B cell (primary cell): ENCODE measurements at places on chromosomes 12 and 14. TPM values are rescaled to one million over a fixed set of nuclear protein-coding genes. Genes with fewer than 3 reads are reported as not detected.

GRCh38 chr12:123132951-123133619 lies 17.8 kb downstream of the PITPNM2 start:
- no peak for DNase-seq

DNA sequence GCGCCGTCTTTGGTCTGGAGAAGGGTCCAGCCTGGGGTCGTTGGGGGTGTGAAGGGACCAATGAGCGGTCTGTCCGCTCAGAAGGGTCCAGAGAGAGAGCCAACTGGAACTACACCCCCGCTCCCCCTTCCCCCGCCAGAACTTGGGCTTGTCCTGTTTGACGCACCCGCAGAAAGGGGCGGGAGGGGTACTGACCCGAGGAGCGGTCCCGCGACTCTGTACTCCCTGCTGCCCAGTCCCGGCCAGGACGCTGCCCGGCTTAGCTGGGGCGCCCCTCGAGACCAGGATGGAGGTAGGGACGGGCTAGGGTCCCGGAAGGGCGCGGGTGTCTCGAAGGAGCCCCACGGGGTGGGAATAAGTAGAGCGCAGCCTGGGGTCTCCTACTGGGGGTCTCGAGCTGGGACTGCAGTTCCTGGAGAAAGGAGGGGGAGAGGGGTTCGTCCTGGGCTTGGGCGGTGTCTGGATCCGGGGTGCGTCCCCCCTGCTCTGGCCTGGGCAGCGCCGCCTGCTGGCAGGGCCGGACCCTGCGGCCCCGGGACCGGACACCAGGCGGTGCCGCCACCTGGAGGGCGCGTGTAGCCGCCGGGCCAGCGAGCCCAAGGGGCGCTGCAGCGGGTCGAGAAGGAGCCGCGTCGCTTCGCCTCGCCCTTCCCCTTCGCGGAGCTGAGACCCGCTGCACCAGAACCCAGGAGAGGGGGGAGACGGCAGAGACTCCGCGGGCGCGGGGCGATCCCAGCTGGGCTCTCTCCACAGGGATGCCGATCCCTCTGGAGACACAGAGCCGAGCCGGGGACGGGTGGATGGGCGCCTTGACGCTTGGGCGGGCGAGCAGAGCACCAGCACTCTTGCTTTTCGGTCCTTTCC lies 3.8 kb upstream of the CACNB3 start:
- peak; percentile 87 for DNase-seq

DNA sequence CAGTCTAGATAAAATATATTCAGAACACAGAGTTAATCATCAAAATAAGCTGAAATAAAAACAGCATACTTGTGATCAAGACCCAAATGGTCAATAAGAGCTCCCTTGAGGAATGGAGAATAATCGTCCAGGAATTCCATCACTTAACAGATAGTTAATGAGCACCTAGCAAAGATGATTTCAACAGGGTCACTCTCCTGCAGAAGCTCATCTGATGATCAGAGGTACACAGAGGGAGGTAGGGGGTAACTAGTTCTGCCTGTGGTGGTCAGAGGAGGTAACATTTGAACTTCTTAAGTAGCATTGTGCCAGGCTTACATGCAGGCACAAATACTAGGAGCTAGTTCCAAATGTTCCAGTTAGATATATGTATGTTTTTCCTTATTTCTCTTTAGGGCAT lies 9.5 kb downstream of the MED13L start:
- no peak for DNase-seq

- DNase-seq, result no peak
Measured at GRCh38 chr14:53744857-53745256, 211.8 kb downstream of the BMP4 start.

- DNase-seq, result no peak
Measured at GRCh38 chr14:100775831-100776591, 49.3 kb downstream of the DLK1 start.

DNA sequence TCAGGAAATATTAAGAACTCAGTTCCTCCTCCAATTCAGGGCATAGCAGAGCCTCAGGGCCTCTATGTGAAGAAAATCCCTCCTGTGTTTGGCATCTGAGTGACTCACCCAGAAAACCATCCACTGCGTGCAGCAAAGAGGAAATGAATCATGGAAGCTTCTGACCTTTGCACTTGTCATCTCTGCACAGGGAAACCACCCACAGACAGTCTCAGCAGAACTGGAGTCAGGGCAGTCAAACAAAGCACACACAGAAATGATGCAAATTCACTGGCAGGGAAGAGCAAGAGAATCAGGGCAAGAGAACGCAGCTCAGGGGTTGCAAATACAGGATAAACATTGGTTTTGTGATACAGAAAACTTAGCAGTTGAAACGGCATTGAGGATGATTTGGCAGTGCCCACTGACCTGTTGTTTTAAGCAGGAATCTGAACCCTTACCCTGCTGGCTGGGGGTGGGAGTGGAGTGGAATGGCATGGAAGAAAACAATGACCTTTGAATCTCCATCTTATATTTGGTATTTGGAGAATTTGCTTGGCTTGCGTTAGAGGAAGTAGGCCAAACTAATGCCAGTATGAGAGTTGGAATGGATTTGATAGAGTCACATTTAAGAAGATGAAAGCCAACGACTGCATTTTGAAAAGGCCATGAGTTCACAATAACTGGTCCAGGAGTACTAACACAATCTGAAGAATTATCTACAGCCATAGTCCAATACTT lies 53.5 kb downstream of the PHLDA1 start:
- DNase-seq, result peak; percentile 43

GRCh38 chr12:90368081-90368480 lies 586.9 kb downstream of the CCER1 start:
- no peak for DNase-seq

WIF1 gene
- not detected in 2 replicates for total RNA-seq

PIANP gene
- total RNA-seq, result 0.51 and 0.54 TPM in 2 replicates

ADAMTS20 gene
- not detected in 2 replicates for total RNA-seq
